ENCODE measurements at places on chromosomes 7 and 10.
A peak's percentile ranks its signal among the peaks of the same experiment; 100 is the strongest.

GRCh38 chr10:131571346-131571745 is 259.8 kb upstream of the TCERG1L start:
- no peak for DNase-seq

GRCh38 chr7:25208525-25209221 is 19.6 kb downstream of the NPVF start:
- DNase-seq: no peak

DNA sequence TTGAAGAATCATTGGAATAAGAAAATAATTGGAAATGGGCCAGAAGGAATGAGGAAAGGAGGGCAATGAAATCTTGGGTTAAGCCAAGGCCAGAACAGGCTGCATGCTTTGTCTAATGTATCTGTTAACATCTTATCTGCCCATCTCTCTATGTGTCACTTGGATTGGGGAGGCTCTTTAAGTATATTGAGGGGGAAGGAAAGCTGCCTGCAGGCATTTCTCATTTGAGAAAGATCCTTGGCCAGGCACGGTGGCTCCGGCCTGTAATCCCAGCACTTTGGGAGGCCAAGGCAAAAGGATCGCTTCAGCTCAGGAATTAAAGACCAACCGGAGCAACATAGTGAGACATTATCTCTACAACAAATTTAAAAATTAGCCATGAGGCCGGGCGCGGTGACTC is 14.3 kb downstream of the PCBD1 start:
- no peak for DNase-seq

- DNase-seq: peak; percentile 88
Measured at GRCh38 chr10:73850863-73851461, 23.4 kb downstream of the CAMK2G start.

- peak; percentile 15 for DNase-seq
Measured at GRCh38 chr7:2037808-2038522, 194.8 kb downstream of the MAD1L1 start.

Data from BJ (cell line).